ENCODE measurements at places on chromosomes 13 and 19. TPM values are rescaled to one million over a fixed set of nuclear protein-coding genes. Genes with fewer than 3 reads are reported as not detected.

- no peak for DNase-seq
Observed at GRCh38 chr13:27628081-27628480, 6.4 kb downstream of the POLR1D start.

ZIC2 gene
- not detected for total RNA-seq

- no peak for DNase-seq
Observed at GRCh38 chr13:21698817-21699679, 28.2 kb downstream of the FGF9 start.

GRCh38 chr19:32166238-32166637, 179.2 kb upstream of the ZNF507 start:
- no peak for DNase-seq

DNA sequence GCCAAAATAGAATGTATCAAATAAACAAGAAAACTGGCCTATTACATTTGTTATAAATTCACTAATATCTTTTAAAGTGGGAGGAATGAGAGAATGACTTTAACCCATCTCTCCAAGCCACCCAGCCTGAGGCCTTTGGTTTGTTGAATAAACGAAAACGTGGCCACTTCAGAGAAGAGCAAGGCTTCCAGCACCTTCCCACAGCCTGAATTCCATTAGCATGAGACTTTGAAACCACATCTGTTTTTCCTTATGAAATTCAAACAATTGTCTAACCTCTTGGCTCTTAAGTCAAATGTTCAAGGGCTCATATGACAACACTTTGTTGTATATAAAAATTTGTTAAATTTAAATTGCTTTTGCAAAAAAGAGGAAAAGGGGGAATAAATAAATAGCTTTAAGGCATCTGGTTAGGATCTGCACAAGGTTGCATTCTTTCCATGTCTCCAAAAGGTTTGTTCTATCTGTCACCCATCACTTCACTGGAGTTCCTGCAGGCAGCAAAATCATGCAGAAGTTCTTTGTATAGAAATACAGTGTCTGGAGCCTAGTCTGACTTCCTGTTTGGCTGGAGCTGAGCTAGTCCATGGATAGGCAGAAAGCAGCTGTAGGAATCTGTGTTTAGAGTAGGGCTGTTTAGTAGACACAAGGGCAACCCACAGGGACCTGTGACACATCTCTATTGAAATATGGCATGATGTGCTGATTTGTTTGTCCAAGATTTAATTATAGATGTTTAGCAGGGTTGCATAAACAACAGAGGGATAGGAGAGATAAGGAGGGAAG, 502.3 kb downstream of the KCTD12 start:
- DNase-seq = peak; percentile 13

ZNF414 gene
- total RNA-seq = 12.4 TPM

- DNase-seq = no peak
Observed at GRCh38 chr13:37212826-37213225, 107.4 kb upstream of the CSNK1A1L start.

ZNF416 gene
- 2.0 TPM for total RNA-seq

ERICH6B gene
- total RNA-seq = not detected

DNA sequence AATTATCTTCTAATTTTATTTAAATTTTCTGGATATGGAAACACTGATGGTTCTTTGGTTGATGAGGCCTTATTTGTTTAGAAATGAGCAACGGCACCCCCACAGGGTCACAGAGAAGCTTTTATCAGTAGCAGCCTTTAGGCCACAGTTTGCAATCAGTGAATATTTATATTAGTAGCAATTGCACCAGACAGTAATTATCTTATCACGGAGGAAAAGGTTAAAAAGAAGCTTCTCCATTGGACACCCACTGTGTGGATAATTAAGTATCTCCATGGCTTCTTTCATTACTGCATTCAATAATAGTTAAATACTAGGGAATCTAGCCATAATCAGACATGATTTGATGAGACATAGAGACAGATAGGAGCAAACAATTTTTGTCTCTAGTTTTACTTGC, 2099.2 kb upstream of the PCDH20 start:
- no peak for DNase-seq

GRCh38 chr19:48111280-48111679, 663 bp upstream of the PLA2G4C start:
- no peak for DNase-seq

DNA sequence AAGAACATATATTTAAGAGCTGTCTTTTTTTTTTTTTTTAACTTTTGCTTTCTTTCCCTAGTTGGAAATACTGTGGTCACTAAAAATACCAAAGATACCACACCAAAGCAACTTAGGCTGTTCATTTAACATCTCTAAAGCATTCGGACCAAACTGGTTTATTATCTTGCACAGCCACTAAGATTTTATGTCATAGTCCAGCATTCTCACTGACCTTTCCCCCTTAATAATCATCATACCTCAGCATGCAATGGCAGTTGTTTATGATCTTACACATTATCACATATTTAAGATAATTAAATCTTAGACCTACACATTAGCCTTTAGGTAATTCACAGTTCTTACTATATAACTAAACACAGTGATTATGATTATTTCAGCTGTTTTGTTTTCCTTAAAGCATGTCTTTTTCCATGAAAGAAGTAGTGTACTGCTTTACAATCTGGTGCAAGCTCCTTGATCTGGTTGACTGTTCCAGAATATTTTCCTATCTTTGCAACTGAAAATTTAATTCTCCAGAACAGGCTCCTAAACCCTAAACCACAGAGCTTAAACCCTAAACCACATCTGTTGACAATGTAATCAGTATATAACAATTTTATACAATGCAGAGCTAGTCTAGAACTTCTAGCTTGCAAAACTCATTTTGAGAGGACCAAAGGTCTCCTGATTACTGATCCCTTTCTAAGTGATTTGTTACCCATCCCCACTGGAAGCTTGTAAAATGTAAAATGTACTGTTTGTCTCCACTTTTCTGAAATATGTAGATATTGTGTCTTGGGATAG, 74.2 kb downstream of the CDK8 start:
- DNase-seq = no peak

- DNase-seq = no peak
Observed at GRCh38 chr13:53907891-53908290, 879.3 kb downstream of the OLFM4 start.

FOXA3 gene
- total RNA-seq = 1.1 TPM

GRCh38 chr19:46202426-46202825, 27.1 kb upstream of the IGFL1 start:
- DNase-seq = no peak

GRCh38 chr19:19324059-19324770, 3.6 kb downstream of the MAU2 start:
- no peak for DNase-seq

DNA sequence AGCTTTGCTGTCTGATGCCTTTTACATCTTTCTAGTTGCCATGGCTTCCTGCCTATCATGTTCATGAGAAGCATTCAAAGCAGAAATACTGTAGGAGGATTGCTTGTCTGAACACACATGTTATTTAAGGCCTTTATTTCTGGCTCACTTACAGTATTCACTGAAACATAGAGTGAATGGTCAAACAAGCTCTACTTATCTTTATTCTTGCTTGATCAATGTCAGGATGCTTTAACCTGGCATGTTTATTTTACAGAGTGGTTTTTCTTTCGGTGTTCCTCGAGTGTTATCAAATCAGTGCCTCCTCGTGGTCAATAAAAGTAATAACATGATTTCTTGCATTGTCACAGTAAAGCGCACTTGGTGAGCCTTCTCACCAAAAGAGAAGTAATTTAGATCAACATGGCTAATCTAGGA, 73.5 kb upstream of the PCDH17 start:
- DNase-seq = no peak

GRCh38 chr13:103812558-103812957, 746.3 kb upstream of the SLC10A2 start:
- no peak for DNase-seq

SELENOV gene
- 0.17 TPM for total RNA-seq

PABPC3 gene
- 0.23 TPM for total RNA-seq

DNA sequence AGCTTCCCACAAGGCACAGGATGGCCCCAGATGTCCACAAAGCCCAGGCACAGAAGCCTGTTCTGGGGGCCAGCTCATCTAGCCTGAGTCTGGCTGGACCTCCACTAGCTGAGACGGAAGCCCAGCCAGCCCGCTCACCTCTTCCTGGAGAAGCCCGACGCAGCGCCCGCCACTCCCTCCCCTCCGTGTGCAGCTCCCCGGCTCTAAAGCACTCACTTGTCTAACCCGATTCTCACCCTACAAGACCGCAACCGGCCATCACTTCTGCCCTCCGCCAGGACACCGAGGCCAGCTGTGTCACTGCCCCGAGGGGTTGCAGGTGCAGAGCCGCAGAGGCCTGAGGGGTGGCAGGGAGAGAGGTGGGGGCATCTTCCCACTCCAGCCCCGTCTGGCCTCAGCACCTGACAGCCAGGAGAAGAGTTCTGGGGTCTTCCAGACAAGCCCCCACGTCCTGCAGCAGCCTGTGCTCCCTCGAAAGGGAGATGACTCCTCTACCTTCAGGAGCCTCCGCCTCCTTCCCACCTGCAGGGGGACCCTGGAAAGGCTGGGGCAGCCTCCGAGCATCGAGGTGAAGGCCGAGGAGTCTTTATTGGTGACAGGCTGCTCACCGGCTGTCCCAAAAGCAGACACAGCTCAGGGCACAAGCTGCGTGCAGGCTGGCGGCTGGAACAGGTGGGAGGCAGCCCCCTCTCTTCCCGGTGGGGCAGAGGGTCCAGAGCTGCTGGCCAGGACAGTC, 5.9 kb upstream of the DIRAS1 start:
- no peak for DNase-seq

GRCh38 chr13:33383724-33384577, 98.4 kb upstream of the STARD13 start:
- DNase-seq = no peak

ADPRHL1 gene
- total RNA-seq = 3.3 TPM

DNA sequence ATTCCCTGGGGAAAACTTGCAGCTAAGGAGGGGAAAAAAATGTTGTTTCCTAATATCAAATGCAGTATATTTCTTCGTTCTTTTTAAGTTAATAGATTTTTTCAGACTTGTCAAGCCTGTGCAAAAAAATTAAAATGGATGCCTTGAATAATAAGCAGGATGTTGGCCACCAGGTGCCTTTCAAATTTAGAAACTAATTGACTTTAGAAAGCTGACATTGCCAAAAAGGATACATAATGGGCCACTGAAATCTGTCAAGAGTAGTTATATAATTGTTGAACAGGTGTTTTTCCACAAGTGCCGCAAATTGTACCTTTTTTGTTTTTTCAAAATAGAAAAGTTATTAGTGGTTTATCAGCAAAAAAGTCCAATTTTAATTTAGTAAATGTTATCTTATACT, 33.6 kb downstream of the TNFSF11 start:
- DNase-seq = no peak

DNA sequence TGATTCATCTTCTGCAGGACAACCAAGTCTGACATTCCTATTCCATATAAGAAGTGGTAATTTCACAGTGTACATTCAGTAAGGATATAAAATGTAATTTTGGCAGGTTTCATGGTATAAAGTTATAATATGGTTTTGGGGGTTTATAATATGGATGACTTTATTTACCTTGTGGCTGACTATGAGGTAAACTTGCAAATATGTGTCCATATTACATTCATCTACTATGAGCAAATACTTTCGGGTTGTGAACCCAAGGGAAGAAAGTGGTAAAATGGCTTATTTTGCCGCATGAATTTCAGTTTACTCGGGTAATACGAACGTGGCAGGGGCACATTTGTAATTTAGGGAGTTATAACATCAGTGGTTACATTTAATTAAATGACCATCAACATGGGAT, 86.7 kb upstream of the TNFSF11 start:
- no peak for DNase-seq

PGLYRP2 gene
- total RNA-seq = not detected

- no peak for DNase-seq
Observed at GRCh38 chr19:3465552-3465951, 14.8 kb downstream of the SMIM24 start.

DNA sequence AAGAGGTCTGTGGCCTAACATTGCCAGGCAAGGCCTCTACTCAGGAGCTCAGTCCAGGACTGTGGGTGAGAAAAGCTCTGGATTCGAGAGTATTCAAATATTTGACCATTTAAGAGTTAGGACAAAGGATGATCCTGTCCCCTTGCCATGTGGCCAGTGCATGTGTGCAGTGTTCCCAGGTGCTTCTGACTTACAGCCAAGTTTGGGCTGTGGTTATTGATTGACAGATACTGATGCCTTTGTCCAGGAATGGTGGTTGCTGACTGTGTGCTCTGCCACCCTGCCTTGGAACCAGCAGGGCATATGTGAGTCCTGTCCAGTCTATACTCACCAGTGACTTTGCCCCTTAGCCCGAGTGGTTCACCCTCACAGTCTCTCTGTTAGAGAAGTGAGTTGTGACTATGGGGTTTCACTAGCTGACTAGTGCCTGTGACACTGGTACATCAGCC, 51.9 kb downstream of the GARRE1 start:
- peak; percentile 41 for DNase-seq

LPAR2 gene
- 17.1 TPM for total RNA-seq

- peak; percentile 41 for DNase-seq
Observed at GRCh38 chr13:40974460-40975407, 44.4 kb downstream of the ELF1 start.

- DNase-seq = no peak
Observed at GRCh38 chr13:51342706-51343105, 3.2 kb downstream of the SERPINE3 start.

SIGLEC9 gene
- total RNA-seq = not detected

- no peak for DNase-seq
Observed at GRCh38 chr19:2043961-2044708, 6.9 kb downstream of the MKNK2 start.

DNA sequence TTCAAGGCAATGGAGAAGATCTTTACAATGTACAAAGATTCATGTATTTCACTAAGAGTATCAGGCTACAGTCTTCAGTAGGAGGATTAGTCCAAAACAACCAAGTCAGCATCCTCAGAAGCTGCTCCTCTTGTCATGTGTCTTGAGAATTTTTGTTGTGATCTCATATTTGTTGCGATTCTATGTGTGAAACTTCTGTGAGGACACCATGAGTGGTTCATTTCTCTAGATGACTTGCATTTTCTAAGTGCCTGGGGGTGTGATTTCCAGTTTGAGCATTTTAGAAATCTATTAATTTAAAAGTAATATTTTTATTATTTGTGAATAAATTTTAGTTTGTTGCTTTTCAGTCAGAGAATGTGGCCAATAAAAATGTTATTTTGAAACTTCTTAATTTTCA, 94.5 kb downstream of the RAP2A start:
- DNase-seq = no peak

YJU2 gene
- 39.1 TPM for total RNA-seq

DCT gene
- total RNA-seq = not detected

DNA sequence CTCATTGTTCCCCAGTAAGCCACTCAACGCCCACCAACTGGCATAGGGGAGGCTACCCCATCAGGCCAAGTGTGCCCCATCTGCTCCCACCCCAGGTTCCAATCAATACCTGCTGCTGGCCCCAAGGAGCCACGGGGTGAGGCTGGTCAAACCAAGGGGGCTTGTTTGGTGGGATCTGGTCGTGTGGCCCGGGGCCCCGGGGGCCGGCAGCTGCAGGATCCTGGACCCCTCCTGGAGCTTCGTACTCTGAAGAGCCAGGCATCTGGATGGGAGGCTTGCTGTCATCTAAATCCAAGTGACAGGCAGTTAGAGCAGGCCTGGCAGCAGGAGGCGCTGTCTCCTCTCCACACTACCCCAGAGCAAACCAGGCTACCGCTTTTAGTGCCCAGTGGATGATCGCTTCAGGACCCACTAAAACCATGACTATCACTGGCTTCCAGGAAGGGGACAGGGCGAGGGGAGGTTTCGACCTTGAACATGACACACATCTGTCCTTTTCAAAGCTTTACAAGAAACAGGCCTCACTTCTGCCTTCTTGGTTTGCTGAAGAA, 14.2 kb downstream of the CHERP start:
- no peak for DNase-seq

GRCh38 chr19:20513189-20513904, 52.2 kb downstream of the ZNF737 start:
- no peak for DNase-seq

SYNGR4 gene
- total RNA-seq = not detected

KLF1 gene
- 0.51 TPM for total RNA-seq

FZR1 gene
- 70.2 TPM for total RNA-seq

RB1 gene
- 35.4 TPM for total RNA-seq

All from epithelial cell of proximal tubule (primary cell).